Stimulated activated CD4-positive, alpha-beta T cell treated with anti-CD3 and anti-CD28 coated beads, Interleukin-15, amount 100 ng/mL, for 48 hours (primary cell): ENCODE measurements at places on chromosomes 13 and 19.

GRCh38 chr13:100176801-100177400, 88.0 kb downstream of the PCCA start:
- DNase-seq = no peak

- DNase-seq = no peak
Measured at GRCh38 chr19:16530540-16531379, 11.5 kb downstream of the CHERP start.

- no peak for DNase-seq
Measured at GRCh38 chr19:30923096-30923495, 426.1 kb downstream of the TSHZ3 start.

GRCh38 chr19:10214784-10215183, 16.3 kb downstream of the S1PR2 start:
- no peak for DNase-seq

DNA sequence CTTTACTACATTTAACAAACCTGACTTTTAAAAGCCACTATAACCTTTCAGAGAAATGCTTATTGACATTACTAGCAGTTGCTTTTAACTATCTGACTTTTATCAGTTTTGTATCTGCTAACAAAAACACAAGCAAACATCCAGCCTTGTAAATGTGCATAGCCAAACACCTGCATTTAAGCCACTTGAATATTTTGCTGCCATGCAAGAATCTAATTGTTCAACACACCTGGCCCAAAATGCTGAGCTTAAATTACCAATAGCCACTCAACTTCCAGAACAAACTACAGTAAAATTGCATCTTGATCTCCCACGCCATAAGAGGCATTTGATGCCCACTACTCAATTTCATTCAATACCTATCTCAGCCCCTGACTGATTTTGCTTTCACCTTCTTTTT, 9.3 kb downstream of the ZIC5 start:
- DNase-seq = no peak
